NCI-H2029 (cell line): ENCODE measurements at places on chromosomes 1 and 21.
A peak's percentile ranks its signal among the peaks of the same experiment; 100 is the strongest.

GRCh38 chr21:31135531-31136184, 97.4 kb upstream of the KRTAP19-8 start:
- DNase-seq = no peak

- DNase-seq = no peak
Measured at GRCh38 chr1:171566467-171566866, 55.6 kb upstream of the MYOCOS start.

DNA sequence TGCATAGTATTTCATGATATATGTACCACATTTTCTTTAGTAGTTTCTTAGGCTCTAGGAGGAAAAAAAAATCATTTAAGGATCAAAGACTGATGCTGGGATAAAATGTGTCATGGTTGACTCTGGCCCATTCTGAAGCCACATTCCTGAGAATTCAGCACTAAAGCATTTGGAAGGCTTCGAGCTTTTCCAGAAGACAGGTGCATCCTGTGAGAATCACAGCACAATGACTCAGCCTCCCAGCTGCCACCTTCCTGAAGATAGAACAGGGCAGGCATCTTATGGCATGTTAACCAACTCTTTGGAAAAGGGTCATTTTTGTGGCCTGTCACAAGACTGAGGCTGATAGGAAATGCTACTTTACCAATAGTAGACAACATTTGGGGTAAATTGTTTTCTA, 359.9 kb downstream of the PCP4 start:
- DNase-seq = no peak

- no peak for DNase-seq
Measured at GRCh38 chr1:66739401-66740157, 12.7 kb upstream of the DYNLT5 start.

DNA sequence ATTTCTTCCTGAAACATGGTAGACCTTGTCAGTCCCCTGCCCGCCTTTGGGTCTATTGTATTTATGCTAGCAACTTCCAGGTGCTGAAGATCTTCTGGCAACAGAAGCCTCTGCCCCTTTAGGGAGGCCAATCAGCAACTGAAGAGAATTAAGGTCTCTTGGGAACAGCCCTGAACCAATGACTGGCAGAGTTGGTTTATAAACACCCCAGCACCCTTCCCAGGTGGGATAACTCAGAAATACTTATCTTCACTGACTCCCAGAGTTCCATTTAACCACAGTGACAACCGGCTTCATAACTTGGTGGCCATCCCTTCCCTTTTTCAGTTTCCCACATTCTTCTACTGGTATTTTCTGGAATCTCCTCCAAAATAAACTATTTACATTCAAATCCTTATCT, 27.2 kb upstream of the TMCO1 start:
- no peak for DNase-seq

DNA sequence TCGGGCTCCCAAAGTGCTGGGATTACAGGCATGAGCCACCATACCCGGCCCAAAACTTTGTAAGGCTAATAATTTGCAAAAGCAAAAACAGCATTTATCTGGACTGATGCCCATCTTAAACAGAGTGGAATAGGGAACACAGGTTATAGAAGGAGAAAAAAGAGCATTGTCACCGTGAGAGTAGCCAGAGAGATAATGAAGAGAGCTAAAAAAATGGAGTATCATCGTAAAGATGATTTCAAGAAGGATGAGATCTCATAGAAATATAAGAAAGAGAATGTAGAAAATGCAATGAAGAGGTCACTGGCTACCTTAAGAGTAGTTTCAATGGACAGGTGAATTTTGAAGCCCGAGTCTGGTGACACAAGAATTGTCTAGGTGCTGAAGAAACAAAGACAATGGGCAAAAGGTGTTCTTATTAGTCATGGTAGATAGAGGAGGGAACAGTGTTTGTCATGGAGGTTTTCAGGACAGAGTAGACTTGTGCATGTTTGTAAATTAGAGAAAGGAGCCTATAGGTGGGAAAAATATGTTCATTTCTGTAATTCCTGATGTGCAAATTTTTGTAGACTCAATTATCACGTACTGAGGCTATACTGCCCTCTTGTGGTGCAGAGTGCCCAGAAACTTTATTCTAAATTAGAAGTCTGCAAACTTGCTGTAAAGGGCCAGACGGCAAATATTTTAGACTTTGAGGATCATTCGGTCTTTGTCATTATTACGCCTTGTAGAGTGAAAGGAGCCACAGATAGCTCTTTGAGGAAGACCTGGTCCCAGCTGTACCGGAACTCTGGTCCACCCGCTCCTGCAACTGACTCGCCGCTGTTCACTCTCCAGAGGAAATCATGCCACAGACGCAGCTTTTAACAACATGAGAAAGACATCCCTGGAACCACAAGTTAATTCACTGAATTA, 8.1 kb upstream of the TMEM183A start:
- DNase-seq = peak; percentile 24
